Naive thymus-derived CD4-positive, alpha-beta T cell (primary cell): ENCODE measurements at places on chromosomes 4 and X. TPM values are rescaled to one million over a fixed set of nuclear protein-coding genes. Genes with fewer than 3 reads are reported as not detected.

Gene HELT
- not detected for total RNA-seq

Gene PNMA5
- total RNA-seq, result not detected

- H3K27me3 ChIP-seq, result no peaks in the 10 kb centered on the region
- DNase-seq, result no peak
- H3K27ac ChIP-seq, result no peak overlapping the region
- no peak overlapping the region for H3K4me3 ChIP-seq
- H3K4me1 ChIP-seq, result no peaks in the 10 kb centered on the region
Observed at GRCh38 chr4:99033956-99034355, 38.4 kb downstream of the METAP1 start.

DNA sequence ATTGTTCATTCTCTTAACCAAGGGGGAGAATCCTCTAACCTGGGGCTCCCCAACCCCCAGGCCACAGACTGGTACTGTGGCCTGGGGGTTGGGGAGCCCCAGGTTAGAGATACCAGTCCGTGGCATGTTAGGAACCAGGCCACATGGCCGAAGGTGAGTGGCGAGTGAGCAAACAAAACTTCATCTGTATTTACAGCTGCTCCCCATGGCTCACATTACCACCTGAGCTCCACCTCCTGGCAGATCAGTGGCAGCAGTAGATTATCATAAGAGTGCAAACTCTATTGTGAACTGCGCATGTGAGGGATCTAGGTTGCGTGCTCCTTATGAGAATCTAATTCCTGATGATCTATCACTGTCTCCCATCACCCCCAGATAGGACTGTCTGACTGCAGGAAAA, 957.2 kb upstream of the PRKX start:
- DNase-seq, result no peak
- no peaks in the 10 kb centered on the region for H3K4me1 ChIP-seq
- H3K27ac ChIP-seq, result no peak overlapping the region
- no peaks in the 10 kb centered on the region for H3K27me3 ChIP-seq
- no peak overlapping the region for H3K4me3 ChIP-seq
- no peaks in the 10 kb centered on the region for H3K36me3 ChIP-seq

- DNase-seq, result no peak
- H3K27me3 ChIP-seq, result no peaks in the 10 kb centered on the region
Observed at GRCh38 chr4:113080050-113080449, 30.6 kb downstream of the ANK2 start.

Gene SPIN2B
- 19.7 TPM for total RNA-seq

DNA sequence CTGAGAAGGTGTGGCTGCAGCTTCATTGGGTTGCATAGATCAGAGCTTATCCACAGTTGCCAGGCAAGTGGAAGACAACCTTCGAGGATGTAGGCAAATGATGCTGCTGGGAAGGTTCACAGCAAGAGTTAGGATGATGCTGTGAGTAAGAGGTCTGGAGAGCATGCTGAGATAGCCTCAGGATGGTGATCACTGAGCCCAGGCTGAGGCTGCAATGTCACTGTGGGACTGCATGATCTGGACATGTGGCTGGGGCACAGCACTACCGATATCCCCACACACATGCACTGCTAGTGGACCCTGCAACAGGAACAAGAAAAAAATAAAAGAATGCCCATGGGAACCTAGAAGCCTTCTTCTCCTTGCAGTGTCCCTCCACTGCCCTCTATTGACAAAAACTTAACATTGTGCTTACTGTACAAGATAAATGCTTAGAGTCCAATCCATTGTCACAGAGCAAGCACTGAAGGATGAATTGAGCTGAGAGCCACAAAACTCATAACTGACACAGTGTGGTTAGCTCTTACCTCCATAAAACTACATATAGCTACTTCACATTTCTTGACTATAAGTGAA, 105.6 kb downstream of the CNKSR2 start:
- H3K4me3 ChIP-seq, result no peak overlapping the region
- H3K27ac ChIP-seq, result no peak overlapping the region
- no peak for DNase-seq
- peaks cover 3% of the 10 kb centered on the region for H3K27me3 ChIP-seq
- no peaks in the 10 kb centered on the region for H3K36me3 ChIP-seq

DNA sequence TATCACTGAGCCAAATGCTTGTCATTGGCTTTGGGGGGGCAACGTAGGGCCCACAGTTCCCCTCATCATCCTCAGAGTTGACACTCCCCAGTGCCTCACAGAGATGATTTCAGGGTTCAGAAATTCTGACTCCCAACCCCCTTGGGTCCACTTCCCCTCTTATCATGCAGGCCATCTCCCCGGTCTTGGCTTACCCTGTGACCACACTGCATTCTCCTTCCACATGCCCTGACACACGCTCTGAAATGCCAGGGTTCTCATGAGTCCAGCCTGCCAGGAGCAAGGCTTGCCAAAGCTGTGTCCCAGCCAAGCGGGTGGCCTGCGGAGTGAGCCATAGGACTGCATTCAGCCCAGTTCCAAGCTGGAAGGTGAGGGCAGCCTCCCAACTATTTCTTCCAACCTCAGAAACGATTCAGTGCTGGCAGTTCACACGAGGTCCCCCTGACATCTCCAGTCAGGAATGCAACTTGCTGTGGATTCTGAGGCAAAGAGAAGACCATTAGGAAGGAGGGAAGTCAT, 101.2 kb downstream of the SMIM20 start:
- H3K4me3 ChIP-seq, result no peak overlapping the region
- DNase-seq, result no peak
- no peak overlapping the region for H3K27ac ChIP-seq
- H3K27me3 ChIP-seq, result no peaks in the 10 kb centered on the region
- no peaks in the 10 kb centered on the region for H3K36me3 ChIP-seq

Gene UCP1
- not detected for total RNA-seq

GRCh38 chr4:105994841-105995501, 99.7 kb downstream of the NPNT start:
- no peaks in the 10 kb centered on the region for H3K27me3 ChIP-seq
- no peaks in the 10 kb centered on the region for H3K4me1 ChIP-seq
